Cerebellar nuclear complex (tissue), 1 donor: ENCODE measurements at places on chromosomes 7 and 10.

GRCh38 chr10:73910764-73911552 lies at the start of gene PLAU:
TSS of gene PLAU (plus strand) at chr10:73911132. CDS start at chr10:73911556, 424 bp downstream.
- DNase-seq, result no peak

- DNase-seq, result no peak
Observed at GRCh38 chr10:48801001-48801421, 116.3 kb downstream of the WDFY4 start.

GRCh38 chr10:44589944-44590449 lies 205.1 kb upstream of the CXCL12 start:
- DNase-seq, result no peak

DNA sequence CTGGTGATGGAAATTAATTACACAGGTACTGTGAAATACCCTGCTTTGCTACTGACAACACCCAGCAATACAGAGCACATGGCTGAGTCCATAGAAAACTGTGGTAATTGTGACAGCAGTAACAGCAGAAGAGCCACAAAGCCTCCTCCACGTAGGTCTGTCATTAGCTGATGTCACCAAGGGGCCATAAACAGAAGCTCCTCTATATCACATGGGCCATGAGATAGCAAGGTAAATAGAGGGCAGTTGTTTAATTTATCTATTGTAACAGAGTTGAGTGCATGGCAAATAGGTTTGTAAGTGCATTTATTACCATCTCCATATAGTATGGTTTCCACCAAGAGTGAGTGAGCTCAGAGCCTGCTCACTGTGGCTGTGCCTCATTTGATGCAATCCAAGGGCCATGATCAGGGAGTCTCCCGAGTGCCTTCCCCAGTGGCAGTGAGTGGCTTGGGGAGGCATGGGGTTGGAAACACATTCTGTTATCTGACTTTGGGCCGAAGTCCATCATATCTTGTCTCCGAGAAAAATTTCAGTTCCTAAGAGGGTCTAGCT lies 281.2 kb downstream of the SKAP2 start:
- no peak for DNase-seq

DNA sequence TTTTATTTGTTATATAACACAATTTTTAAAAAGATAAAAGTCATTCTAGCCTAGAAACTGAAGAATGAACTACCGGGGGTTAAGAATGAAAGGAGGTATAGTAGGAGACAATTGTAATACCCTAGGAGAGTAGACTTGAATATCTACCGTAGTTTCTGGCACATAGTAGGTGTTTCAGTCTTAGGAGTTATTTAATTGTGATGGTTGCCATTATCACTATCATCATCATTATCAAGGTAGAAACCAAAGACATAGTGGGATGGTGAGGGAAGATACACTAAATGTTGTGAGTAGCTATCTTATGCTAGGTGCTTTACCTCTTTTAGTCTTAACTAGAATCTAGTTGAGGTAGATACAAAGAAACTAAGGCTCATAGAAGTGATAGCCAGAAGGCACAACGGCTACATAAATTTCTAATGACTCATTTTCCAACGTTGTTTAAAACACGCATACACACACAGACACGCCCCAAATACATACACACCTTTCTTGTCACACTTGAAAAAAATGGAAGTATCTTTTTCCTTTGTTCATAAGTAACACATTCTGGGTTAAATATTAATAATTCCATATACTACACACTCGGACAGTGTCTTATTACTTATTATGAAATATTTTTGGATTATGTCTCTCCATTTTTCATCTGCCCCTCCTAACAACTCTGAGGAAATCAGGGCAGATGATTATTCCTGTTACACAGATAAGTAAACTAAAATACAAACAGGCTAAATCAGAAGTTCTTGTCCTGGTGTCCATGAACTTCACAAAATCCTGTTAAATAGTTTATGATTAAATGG lies 2.0 kb upstream of the ANLN start:
- no peak for DNase-seq

DNA sequence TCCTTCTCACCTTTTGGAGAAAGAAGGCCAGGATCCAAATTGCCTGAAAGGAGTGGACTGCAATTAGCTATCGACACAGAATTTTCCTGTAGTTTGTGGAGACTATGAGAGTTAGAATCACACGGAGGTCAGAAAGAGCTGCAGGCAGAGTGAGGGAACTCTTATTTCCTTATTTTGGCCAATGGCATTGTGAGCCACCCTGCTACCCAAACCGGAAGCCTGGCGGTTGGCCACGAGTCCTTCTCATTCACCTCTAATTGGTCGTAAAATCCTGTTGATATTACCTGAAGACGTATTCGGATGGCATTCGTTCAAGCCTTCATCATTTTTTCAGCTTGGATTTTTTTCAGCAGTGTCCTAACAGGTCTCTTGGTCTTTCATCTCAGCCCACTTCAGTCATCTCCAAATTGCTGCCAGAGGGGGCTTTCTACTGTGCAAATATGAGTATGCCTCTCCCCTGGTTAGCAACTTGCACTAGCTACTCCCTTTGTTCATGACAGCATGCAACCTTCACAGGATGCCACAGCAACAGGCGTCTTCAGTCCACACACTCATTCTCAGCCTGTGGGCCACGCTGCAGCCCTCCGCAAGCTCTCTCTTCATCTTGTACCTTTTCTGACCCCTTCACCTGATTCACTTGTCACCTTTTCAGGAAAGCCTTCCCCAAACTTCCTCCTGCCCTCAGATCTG lies 66.9 kb downstream of the GATA3 start:
- DNase-seq, result no peak

GRCh38 chr10:112333452-112333851 lies 40.5 kb upstream of the ACSL5 start:
- no peak for DNase-seq

DNA sequence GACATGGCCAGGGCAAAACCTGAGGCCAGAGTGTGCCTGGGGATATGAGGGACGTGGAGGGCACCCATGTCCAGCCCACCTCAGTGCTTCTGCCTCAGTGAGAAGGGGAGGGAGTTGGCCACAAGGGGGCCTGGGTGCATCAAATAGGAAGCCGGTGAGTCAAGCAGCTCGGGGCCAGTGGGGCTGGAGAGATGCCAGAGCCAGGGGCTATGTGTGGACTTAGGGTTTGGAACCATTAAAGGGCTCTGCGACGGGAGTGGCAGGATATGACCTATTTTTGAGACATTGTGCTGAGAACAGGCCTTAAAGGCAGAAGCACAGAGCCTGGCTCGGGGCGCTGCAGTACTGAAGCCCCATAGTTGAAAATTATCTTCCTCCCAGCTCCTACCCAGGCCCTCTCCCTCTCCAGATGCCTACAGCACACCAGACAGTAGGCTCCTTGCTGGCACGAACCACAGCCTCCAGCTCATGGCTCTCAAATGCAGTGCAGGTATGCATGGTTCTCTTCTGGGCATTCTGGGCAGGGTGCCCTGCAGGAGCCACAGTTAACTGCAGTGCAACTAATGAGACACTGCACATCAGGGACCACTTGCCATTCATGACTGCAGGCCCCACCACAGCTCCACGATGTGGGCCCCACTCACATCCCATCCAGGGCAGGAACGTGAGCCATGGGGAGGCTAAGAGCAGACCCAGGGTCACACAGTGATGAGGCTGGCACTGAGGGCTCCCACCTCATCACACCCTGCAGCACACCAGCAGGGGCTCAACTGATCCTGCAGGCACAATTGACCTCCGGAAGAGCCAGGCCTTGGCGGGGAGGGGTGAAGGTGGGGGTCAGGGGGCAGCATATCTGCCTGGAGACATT lies 7.2 kb upstream of the PGAM2 start:
- no peak for DNase-seq

DNA sequence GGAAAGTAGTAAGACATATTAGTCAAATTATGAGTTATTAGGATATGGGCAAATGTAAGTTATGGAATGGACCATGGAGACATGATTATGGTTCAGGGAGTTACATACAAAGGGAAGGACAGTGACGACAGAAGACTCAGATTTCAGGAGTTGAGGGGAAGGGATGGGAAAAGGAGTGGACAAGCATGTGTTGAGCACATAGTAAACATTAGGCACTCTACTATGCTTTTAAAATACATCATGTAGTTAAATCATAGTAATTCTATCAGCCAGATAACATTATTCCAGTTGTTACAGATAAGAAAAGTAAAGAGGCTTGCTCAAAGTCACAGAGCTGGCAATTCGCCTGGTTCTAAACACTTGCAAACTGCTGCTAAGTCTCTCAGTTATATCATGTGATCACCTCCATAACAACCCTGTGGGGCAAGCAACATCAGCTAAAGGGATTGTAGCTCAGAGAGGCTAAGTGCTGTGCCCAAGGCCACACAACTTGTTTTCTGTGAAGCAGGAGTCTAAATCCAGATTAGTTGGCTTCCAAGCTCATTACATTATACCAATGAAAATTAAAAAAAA lies 115.2 kb upstream of the MDFIC start:
- no peak for DNase-seq

DNA sequence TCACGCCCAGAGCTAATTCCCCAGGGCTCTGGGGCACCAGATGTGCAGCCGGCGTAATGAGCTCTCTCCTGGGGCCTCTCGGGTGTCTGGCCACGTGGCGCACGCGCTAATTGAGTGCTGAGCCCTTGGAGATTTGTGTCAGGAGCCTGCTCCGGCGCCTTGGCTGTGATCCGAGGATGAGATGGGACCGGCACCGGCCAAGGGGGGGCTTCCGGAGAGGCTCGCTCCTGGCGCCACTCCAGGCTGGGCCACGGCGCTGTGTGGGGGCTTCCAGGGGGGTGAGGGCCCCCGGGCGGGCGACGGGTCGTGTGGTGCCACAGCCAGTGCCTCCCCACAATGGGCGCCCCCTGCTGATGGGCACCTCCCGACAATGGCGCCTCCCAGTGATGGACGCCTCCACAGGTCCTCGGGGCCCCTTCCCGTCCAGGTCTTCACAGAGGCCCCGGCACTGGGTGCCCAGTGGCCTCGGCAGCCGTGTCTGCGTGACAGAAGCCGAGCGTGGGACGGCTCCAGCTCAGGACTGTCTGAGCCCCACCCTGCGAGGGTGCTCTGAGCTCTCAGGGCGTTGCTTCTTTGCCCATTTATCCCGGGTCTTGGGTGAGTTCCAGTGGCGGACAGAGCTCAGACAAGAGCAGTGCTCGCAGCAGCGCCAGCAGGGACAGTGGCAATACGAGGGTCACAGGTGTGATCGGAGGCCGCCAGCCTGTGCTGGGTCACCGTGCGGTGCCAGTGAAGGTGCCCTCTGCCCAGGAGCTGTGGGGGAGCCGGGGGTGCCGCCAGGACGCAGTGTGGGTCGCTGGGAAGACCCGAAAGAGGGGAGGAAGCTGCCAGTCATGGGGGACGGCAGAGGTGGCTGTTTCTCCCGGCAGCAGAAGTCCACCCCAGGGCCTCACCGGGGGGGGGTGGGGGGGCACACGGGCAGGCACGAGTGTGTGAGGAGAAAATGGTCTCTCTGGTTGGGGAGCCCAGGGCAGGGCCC lies 8.2 kb upstream of the NKX6-2 start:
- DNase-seq, result no peak

DNA sequence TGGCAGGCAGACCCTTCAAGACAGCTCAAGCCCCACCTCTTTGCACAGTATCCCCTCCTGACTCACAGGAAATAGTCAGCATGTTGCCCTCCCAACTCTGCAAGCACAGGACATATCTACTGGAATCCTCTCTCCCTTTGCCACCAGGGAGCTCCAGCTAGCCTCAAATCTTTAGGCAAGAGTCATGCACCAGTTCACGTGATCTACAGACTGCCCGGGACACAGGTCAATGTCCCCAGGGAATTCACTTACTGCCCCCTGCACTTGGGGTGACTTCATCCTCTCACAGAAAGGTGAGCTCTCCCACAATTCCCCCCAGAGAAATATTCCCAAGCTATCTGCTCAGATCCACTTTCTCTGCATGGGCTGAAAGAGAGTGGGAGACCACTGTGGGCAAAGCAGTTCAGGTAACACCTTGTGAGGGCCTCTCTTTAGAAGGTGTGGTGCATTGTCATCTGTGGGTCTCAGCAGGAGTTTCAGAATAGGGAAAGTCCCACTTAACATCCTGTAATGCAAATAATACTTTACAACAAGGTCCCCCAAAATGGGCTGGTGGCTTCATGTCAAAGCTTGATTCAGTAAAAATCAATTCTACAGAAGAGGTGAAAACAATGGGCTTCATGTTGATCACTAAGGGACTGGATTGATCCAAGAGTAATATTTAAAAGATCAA lies 129.9 kb downstream of the NOC3L start:
- no peak for DNase-seq

- no peak for DNase-seq
Observed at GRCh38 chr7:47539398-47540052, 42.4 kb downstream of the TNS3 start.

DNA sequence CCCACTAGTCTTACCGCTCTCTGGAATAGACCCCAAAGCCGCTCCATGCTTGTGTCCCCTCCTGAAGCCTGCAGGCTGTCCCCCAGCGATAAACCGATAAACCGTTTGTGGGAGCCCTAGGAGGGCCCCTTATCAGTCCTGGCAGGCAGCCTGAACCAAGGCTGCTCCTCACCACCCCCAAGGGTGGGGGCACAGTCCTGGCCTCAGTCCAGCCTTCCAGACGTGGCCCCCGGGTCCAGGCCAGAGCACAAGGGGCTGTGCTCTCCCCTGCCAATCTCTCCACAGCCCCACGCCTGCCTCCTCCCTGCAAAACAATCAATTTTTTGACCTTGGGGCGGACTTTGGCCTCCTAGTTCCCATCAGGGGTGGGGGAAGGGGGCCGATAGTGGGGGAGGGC lies at the start of gene TFR2:
Gene TFR2 (minus strand): TSS at position 90 of the 397 bp plus-strand sequence. CDS start 43 bp downstream, at position 47.
- DNase-seq, result no peak

DNA sequence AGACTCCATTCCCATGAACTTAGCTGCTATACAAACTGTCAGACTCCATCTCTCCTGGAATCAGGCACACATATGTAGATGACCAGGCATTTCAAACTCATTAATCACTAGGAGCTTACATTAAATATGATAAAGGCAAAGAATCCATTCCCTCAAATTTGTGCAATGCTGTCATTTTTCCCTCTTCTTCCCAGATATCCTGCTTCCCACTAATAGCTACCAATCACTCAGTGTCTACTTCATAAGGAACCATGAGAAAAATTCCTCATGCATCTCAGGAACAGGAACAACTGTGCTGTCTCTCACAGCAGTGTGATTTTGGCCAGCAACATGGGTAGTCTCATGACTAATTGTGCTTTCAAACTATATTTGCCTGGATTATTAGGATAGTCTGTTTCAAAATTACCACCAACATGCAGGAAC lies 133.9 kb downstream of the DKK1 start:
- DNase-seq, result no peak
